Activated CD4-positive, alpha-beta T cell treated with anti-CD3 and anti-CD28 coated beads, Interleukin-2, amount 10 ng/mL, durations not matched to agents 7 days and 5 days (primary cell): ENCODE measurements at places on chromosomes 1 and 21.

GRCh38 chr21:39637197-39637970 is 24.6 kb downstream of the B3GALT5 start:
- no peak for DNase-seq

GRCh38 chr1:225813214-225813964 is 3.5 kb downstream of the EPHX1 start:
- DNase-seq: no peak

DNA sequence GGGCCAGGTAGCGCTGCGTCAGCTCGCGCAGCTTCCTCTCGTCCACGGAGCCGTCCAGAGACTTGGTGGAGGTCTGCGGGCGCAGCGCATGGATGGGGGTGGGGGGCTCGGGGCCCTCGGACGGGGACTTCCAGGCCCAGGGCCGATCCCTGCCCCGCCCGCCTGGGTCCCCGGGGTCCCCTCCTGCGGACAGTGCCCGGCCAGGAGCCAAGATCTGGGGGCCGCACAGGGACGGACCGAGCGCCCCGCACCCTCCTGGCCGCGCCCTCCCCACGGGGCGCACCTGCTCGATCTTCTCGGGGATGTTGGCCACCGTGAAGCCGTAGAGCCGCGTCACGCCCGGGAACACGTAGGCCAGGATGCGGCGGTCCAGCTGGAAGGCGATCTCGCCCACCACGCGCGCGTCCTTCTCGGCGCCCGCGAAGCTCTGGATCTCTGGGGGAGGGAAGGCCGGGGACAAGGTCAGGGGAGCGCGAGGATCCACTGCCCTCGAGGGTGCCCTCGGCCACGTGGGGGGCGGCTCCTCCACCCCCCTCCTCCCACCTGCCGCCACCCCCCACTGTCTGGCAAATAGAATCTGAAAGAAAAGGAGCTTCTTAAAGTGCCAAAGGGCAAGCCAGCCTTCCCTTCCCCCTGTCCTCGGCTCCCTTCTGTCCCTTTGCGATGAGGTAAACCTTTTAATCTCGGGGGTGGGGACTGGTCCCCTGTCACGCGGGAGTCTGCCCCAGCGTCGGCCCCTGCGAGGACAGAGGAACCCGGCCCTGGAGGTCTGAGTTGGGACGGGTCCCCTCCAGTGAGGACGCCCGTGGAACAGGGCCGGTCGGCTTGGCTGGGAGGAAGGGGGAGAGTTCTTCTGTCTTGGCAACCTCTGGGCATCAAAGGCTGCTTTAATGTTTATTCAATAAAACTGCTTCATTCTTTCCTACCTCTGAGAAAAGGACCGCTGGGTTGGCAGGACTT is 6.5 kb upstream of the FTCD start:
- no peak for DNase-seq

- no peak for DNase-seq
Observed at GRCh38 chr1:17538010-17538409, 1.5 kb upstream of the ARHGEF10L start.

- DNase-seq: peak; percentile 50
Observed at GRCh38 chr1:93219443-93219842, 38.9 kb downstream of the CCDC18 start.

- no peak for DNase-seq
Observed at GRCh38 chr1:195909061-195909460, 699.2 kb downstream of the KCNT2 start.

DNA sequence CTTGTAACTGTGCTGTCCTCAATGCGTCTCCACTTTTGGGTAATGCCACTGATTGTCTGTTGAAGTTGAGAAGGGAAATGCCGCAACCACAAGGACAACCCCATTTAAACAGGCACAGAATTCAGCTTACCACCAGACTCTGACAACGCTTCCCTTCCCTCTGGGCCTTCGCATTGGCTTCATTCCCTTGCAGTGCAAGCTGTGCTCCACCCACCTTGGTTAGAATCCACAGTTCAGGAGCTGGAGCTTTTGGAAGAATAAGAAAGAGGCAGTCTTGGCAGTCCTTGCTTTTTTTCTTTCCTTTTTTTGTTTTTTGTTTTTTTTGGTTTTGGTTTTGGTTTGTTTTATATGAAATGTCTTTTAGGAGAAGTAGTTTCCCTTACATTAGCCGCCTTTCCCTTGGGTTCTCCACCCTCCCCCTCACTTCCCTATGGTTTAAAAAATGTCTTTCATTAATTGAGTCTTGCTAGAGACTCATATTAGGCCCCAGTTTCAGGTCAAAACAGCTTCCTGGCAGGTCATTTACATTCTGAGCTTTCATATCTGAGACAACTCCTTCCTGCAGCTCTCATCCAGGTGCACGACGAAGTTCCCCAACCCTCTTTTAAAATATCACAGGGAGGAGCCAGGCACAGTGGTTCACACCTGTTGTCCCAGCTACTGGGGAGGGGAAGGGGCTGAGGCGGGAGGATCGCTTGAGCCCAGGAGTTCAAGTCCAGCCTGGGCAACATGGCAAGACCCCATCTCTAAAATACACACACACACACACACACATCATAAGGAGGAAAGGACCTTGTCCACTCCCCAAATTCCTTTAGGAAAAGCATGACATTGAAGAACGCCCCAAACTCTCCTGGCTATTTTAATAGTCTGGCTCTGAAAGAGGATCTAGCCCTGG is 20.7 kb upstream of the LAX1 start:
- DNase-seq: peak; percentile 41

DNA sequence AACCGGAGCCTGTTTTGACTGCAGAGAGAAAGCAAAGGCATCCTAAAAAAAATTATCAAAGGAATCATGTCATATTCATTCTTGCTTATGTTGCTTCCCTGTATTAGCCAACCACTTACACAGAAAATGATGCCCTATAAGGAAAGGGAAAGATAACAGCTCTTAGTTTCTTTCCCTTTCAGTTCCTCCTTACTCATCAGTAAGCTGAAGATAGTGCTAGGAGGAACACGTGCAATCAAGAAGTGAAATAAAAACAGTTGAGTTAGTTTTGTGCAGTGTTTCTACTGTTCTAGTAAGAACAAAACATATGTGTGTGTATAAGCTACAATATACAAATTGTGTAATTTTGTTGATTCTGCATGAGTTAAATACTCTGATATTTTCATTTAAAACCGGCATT is 45.3 kb upstream of the MTF2 start:
- no peak for DNase-seq

GRCh38 chr1:177256153-177257075 is 85.7 kb downstream of the BRINP2 start:
- no peak for DNase-seq

- no peak for DNase-seq
Observed at GRCh38 chr1:29543586-29543985, 307.3 kb downstream of the PTPRU start.

DNA sequence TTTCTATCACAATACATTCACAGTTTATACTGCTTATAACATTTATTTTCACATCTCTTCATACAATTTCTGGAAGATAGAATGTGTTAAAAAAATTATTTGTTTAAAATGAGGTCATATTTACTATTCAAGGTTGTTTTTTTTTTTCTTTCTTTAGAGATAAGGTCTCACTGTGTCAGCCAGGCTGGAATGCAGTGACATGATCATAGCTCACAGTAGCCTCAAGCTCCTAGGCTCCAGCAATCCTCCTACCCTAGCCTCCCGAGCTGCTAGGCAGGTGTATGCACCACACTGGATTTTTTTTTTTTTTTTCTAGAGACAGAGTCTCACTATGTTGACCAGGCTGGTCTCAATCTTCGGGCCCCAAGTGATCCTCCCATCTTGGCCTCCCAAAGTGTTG is 19.0 kb upstream of the RNF11 start:
- DNase-seq: no peak

- DNase-seq: no peak
Observed at GRCh38 chr21:21963911-21964310, 965.7 kb downstream of the NCAM2 start.

DNA sequence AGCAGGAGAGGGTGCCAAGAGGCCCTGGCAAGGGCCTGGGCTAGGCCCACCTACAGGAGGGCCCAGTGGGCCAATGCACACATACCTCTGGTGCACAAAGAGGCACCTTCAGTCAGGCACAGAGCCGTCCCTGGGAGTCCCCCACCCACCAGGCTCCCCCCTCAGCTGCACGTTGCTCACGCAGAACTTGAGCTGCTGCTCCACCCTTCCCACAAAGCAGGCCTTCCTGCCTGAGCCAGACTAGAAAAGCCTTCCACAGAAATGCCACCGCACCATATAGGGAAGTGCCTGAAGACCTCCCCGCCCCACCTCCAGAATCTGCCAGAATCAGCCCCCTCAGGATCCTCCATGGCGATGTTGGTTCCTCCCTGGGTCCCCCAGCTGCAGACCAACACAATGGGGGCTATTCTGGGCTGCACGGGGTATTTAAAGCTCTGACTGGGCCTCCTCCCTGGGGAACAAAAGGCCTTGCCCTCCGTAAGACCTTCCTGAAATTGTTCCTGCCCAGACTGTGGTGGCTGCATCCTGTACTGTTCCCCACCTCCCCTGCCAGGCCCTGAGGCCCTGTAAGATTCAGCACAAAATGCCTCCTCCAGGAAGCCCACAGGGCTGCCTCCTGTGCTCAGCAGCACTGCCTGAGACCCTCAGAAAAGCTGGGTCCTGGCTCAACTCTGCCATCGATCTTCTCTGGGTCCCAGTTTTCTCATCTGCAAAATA is 27.2 kb downstream of the HSPG2 start:
- DNase-seq: no peak
